ENCODE measurements at places on chromosomes 12 and 14.

DNA sequence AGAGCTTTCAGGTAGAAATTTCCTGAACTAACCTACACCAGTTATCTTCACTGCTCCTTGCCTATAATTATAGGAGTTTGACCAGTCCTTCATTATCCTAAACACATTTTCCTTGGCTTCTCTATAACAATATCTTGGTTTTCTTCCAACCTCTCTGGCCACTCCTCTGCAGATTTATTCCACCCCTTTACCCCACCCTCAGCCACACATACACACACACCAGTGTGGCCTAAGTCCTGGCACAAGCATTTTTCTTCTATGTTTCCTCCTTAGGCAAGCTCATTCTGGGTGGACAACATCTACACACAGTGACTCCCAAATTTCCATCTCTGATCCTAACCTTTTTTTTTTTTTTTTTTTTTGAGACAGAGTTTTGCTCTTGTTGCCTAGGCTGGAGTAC lies 25.1 kb downstream of the CDK17 start:
- no peak for DNase-seq
- H3K4me3 ChIP-seq, result no peak overlapping the region

DNA sequence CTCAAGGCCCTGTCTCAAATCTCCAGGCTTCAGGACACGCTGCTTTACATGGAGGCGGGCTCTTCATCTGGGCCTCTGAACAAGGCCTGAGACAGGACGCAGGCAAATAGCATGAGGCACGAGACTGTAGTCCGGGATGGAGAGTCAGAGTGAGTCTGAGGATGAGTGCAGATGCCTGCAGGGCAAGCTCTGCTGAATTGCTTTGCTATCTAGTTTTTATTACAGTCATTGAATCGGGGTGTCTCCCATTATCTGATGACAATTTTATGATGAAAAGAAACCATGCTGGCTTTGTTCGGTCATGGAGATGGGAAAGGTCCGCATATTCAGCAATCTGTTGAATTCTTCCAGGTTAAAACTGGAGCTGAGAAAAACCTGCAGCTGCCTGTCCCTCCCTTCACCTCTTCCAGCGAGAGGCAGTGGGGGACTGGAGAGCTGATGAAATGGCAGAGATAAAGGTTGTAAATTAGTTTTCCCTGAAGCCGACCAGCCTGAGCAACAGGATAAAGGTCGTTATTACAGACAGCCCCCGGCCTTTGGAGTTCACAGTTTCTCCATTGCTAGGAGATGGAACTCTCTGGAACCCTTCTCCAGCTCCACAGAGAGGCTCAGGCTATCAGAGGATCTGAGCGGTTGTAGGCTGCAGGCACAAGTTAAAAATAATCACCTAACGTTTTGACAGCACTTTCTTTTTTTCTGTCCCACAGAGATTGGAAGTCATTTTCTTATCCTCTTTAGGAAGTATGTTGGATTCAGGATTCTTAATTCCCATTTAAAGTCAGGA lies 1.3 kb upstream of the ADGRD1 start:
- H3K27ac ChIP-seq, result no peak overlapping the region
- peaks cover 29% of the 10 kb centered on the region for H3K4me1 ChIP-seq
- H3K36me3 ChIP-seq, result no peaks in the 10 kb centered on the region
- no peaks in the 10 kb centered on the region for H3K27me3 ChIP-seq
- no peak for DNase-seq
- H3K4me3 ChIP-seq, result no peak overlapping the region

DNA sequence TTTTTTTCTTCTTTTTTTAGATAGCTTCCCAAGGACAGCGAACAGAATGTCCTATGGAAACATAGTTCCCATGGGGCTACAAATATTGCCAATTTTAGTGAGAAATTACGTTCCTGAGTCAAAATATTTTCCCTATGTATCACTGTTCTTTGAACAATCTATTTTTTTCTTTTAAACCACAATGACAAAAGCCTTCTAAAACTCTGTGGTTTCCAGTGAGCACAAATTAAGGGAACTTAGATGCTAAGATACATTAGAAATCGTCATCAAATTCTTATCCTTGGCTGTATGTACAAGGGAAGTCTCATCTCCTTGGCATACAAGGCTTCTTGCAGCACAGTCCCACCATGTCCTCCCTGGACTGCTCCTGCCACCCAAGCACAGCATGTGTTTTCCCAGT lies 17.9 kb downstream of the CPM start:
- no peaks in the 10 kb centered on the region for H3K27me3 ChIP-seq
- no peak overlapping the region for H3K4me3 ChIP-seq
- no peaks in the 10 kb centered on the region for H3K36me3 ChIP-seq
- H3K4me1 ChIP-seq, result no peaks in the 10 kb centered on the region
- DNase-seq, result no peak

DNA sequence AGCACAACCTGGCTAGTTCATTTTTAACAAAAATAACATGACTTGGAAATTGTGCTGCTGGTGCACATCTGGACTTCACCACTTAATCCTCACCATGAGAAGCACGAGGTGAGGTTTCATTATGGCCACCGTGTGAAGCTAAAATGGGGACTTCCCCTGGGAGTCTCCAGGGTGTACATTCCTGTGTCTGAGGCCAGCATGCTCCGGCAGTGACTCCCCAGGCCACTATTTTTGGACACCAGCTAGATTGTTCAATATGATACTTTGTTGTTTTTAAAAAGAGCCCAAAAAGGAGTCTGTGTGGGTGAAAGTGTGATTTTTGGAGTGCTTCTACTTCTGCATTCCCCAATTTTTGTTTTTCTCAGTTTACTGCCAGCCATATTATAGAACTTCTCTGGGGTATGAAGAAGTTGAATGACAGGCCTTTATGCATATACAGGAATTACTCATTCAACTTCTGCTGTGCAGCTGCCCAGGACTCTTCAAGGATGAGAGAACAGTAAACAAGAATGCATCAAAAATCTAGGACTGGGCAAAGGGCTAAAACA lies 16.9 kb upstream of the AICDA start:
- H3K36me3 ChIP-seq, result no peaks in the 10 kb centered on the region
- no peak overlapping the region for H3K4me3 ChIP-seq
- H3K4me1 ChIP-seq, result peaks cover 5% of the 10 kb centered on the region
- H3K27ac ChIP-seq, result no peak overlapping the region

GRCh38 chr14:69270795-69271708 lies 11.1 kb downstream of the GALNT16 start:
- no peak overlapping the region for H3K4me3 ChIP-seq
- H3K4me1 ChIP-seq, result peaks cover 81% of the 10 kb centered on the region
- H3K27me3 ChIP-seq, result no peaks in the 10 kb centered on the region

- H3K27ac ChIP-seq, result no peak overlapping the region
- H3K36me3 ChIP-seq, result no peaks in the 10 kb centered on the region
- H3K4me3 ChIP-seq, result no peak overlapping the region
- no peaks in the 10 kb centered on the region for H3K27me3 ChIP-seq
These were observed 188.1 kb downstream of the SLC5A8 start for GRCh38 chr12:101021911-101022388.

GRCh38 chr14:45633220-45633984 lies 380.4 kb upstream of the MIS18BP1 start:
- H3K27me3 ChIP-seq, result no peaks in the 10 kb centered on the region
- no peak for DNase-seq
- H3K36me3 ChIP-seq, result no peaks in the 10 kb centered on the region
- H3K27ac ChIP-seq, result no peak overlapping the region
- no peak overlapping the region for H3K4me3 ChIP-seq

DNA sequence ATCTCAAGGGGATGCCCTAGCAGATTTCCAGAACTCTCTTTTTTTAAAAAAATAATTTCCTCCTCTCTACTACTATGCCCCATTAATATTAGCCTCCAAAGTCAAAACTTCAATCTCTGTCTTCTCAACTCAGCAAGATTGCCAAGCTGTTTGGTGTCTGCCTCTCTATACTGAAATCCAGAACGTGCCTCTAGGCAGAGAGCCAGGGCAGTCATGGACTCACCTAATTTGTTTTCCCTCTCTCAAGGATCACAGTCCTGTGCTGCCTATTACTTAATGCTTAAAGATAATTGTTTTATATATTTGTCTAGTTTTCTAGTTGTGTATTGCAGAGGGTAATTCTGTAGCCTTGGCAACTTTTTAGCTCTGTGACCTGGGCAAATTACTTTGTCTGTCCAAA lies 74.7 kb downstream of the E2F7 start:
- no peaks in the 10 kb centered on the region for H3K4me1 ChIP-seq
- H3K36me3 ChIP-seq, result no peaks in the 10 kb centered on the region
- DNase-seq, result no peak
- no peak overlapping the region for H3K4me3 ChIP-seq

DNA sequence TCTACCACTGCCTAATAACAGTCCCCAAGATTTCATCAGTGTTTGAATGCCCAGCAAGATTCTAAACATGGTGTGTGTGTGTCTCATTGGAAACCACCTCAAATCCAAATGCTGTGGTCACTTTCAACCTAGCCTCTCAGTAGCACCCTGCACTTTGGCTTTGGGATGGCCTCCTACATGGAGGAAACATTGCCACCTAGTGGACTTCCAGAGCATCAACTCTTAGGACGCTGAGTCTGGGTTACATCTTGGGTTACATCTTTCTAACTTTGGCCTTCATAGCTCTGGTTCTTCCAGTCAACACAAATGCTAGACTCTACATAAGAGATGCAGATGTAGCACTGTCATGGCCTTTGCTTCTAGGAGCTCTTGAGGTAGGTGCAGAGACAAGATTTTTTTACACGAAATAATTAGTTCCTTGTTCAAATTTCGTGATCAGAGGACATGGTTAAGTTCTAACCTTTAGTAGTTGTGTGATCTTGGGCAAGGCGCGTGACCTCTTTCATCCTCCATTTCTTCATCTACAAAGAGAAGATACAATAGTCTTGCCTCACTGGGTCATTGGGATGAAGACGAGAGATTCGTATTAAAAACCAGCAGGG lies 113.5 kb upstream of the VASH1 start:
- no peak overlapping the region for H3K4me3 ChIP-seq
- H3K27me3 ChIP-seq, result no peaks in the 10 kb centered on the region
- no peak overlapping the region for H3K27ac ChIP-seq
- H3K36me3 ChIP-seq, result no peaks in the 10 kb centered on the region
- no peak for DNase-seq

GRCh38 chr14:23174296-23175184 lies 8.9 kb downstream of the SLC7A8 start:
- H3K27ac ChIP-seq, result no peak overlapping the region
- H3K36me3 ChIP-seq, result no peaks in the 10 kb centered on the region
- no peak overlapping the region for H3K4me3 ChIP-seq
- no peaks in the 10 kb centered on the region for H3K4me1 ChIP-seq

DNA sequence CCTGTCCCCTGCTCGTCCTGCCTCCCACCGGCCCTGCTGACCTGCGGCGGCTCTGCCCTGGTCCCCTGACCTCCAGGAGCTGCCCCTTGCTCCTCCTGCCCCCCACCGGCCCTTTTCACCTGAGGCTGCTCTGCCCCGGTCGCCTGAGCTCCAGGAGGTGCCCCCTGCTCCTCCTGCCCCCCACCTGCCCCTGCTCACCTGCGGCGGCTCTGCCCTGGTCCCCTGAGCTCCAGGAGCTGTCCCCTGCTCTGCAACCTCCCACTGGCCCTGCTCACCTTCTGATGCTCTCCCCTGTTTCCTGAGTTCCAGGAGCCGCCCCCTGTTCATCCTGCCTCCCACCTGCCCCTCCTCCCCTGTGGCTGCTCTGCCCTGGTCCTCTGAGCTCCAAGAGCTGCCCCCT lies 101.3 kb downstream of the TMEM121 start:
- no peaks in the 10 kb centered on the region for H3K4me1 ChIP-seq
- DNase-seq, result no peak
- no peak overlapping the region for H3K4me3 ChIP-seq
- no peaks in the 10 kb centered on the region for H3K36me3 ChIP-seq

- H3K27ac ChIP-seq, result no peak overlapping the region
- no peaks in the 10 kb centered on the region for H3K4me1 ChIP-seq
- no peak overlapping the region for H3K4me3 ChIP-seq
- H3K36me3 ChIP-seq, result no peaks in the 10 kb centered on the region
- H3K27me3 ChIP-seq, result no peaks in the 10 kb centered on the region
- DNase-seq, result no peak
These were observed 26.0 kb downstream of the MYBPC1 start for GRCh38 chr12:101620762-101621133.

GRCh38 chr12:125463386-125463785 lies 398.2 kb downstream of the AACS start:
- no peaks in the 10 kb centered on the region for H3K4me1 ChIP-seq
- no peaks in the 10 kb centered on the region for H3K27me3 ChIP-seq
- H3K36me3 ChIP-seq, result no peaks in the 10 kb centered on the region
- H3K27ac ChIP-seq, result no peak overlapping the region
- no peak for DNase-seq

GRCh38 chr14:90604356-90604755 lies 207.5 kb downstream of the CALM1 start:
- DNase-seq, result no peak
- no peak overlapping the region for H3K27ac ChIP-seq
- peaks cover 20% of the 10 kb centered on the region for H3K4me1 ChIP-seq
- no peaks in the 10 kb centered on the region for H3K27me3 ChIP-seq
- no peaks in the 10 kb centered on the region for H3K36me3 ChIP-seq

DNA sequence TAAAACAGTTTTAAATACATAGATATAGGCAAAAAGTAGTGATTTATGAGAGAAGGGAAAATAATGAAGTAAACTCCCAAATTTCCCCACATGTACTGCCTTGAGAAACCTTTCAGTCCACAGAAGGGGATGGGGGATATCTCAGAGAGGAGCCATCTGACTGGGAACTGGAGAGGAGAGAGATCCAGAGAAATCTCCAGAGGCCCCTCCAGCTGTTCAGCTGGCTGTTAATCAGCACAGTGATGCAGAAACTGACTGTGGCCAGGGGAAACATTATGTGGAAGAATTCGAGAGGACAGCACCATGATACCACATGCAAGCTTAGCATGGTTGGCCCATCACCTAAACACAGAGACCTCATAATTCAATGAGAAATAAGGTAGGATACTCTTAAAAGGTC lies 1165.9 kb upstream of the TMEM132C start:
- no peak overlapping the region for H3K4me3 ChIP-seq
- DNase-seq, result no peak
- no peak overlapping the region for H3K27ac ChIP-seq
- no peaks in the 10 kb centered on the region for H3K4me1 ChIP-seq
- no peaks in the 10 kb centered on the region for H3K36me3 ChIP-seq
- H3K27me3 ChIP-seq, result peaks cover 16% of the 10 kb centered on the region

DNA sequence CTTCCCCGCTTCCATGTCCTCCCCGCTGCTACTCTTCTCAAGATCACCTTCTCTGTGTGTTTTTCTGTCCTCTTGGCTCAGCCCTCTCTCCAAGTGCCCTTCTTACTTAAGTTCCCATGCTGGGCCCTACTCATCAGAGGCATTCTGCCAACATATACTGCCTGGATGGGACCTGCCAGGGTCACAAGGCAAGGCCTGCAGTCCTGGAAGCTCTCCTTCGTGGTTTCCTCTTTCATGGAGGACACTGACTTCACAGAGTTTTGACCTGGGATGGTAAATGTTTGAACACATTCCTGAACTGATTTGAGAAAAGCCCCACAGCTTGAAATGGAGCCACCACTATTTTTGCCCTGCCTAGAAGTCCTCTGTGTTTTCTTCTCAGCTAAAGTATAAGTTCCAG lies 140.9 kb downstream of the TMEM30B start:
- DNase-seq, result no peak
- no peaks in the 10 kb centered on the region for H3K4me1 ChIP-seq
- no peak overlapping the region for H3K4me3 ChIP-seq
- H3K27me3 ChIP-seq, result no peaks in the 10 kb centered on the region
- no peaks in the 10 kb centered on the region for H3K36me3 ChIP-seq
- no peak overlapping the region for H3K27ac ChIP-seq
